ENCODE measurements at places on chromosomes 5 and 9. TPM values are rescaled to one million over a fixed set of nuclear protein-coding genes. Genes with fewer than 3 reads are reported as not detected.

DNA sequence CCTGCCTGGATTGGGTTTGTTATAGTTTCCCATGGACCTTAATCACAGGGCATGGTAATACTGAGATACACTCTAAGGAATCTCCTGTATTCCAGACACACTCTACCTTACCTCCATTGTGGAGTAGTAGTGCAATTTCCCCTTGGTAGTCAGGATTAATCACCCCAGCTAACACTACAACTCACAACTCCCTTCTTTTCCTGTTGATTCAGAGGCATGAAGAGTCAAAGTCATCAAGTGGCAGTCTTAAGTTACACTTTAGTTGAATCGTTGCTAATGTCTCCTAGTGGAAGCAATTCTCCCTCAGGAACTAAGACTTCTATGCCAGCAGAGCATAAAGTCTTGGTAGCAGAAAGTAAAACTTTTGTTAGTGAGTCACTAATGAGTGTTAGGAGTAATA lies 122.7 kb upstream of the APC start:
- H3K36me3 ChIP-seq = no peaks in the 10 kb centered on the region
- no peak overlapping the region for H3K4me3 ChIP-seq
- H3K27me3 ChIP-seq = no peaks in the 10 kb centered on the region
- peaks cover 21% of the 10 kb centered on the region for H3K4me1 ChIP-seq

DNA sequence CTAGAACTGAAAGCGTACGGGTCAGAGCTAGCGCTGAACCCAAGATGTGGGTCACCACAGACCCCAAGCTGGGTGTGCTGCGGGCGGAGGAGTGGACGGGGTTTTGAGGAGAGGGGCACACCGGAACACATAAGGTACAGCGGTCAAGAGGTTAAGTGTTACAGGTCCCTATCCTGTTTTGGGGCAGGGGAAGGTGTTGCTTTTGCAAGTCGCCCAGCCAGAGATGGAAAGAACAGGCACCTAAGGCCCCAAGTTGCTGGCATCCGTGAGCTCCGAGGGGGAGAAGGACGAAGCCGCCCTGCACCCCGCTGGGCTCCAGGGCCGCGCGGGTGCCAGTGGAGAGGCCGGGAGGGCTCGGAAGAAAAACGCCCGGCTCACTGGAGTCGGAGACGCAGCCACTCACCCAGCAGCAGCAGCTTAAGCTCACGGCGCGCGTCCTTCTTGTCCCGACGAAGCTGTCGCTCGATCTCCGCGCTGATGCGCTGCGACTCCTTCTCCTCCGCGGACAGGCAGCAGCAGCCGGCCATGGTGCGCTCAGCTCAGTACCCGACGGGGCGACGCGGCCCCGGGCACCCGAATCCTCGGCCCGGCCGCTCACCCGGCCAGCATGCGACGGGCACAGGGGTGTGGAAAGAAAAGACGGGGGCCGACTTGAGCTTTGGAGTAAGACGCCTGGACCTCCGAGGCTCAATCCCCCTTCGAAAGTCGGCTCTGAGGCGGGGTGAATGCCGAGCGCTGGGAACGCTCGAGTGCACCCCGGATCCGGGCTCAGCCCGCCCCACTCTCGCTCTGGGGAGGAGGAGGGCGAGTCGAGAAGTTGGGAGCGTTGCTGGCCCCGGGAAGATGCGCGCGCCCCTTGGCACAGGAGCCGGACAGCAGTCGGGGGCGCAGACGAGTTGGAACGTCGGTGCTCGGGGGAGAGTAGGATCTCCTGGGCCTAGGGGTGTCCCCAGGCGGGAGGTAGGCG lies 572 bp downstream of the GNA14 start:
- peak overlapping the region; percentile 66 for H3K27ac ChIP-seq
- no peaks in the 10 kb centered on the region for H3K36me3 ChIP-seq
- peaks cover 49% of the 10 kb centered on the region for H3K4me1 ChIP-seq
- DNase-seq = no peak
- no peaks in the 10 kb centered on the region for H3K27me3 ChIP-seq

DNA sequence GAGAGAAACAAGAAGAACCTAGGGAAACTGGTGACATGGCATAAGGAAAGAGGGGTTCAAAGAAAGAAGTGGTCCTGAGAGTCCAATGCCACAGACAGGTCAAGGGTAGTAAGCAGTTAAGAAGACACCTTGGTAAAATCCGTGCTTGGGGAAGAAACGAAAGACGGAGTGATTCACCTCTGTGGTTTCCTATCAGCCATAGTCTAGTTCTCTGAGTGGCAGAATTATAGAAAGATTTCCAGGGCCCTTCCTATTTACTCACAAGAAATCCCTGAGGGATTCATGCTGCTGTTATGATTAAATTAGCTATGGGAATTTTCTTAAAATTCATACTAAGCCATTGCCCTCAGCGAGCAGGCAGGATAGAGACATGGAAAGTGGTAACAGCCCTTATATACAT lies 31.7 kb downstream of the IL33 start:
- H3K36me3 ChIP-seq = peaks cover 6% of the 10 kb centered on the region
- H3K4me3 ChIP-seq = no peak overlapping the region
- no peak overlapping the region for H3K27ac ChIP-seq
- no peak for DNase-seq

DNA sequence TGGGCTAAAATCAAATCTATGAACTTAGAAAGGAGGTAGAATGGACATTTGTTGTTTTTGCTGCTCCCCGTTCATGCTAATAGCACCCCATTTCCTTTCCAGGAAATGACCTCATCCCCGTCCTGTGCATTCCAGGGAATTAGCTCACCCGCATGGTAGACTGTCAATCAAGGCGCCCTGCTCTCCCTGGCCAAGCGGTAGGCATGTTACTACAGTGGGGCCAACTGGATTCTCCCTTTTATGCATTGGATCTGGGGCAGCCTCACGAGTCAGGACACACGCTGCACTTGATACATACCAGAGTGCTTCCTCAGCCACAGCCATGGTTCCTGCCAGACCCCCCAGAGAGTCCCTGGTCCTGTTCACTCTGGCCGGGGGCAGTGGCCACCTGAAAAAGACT lies 111.0 kb upstream of the PTCH1 start:
- H3K27ac ChIP-seq = no peak overlapping the region
- H3K36me3 ChIP-seq = no peaks in the 10 kb centered on the region
- no peak for DNase-seq
- H3K27me3 ChIP-seq = no peaks in the 10 kb centered on the region
- H3K4me1 ChIP-seq = no peaks in the 10 kb centered on the region

GRCh38 chr5:67156976-67157583 lies 39.5 kb downstream of the CD180 start:
- H3K4me1 ChIP-seq = peaks cover 11% of the 10 kb centered on the region
- no peak overlapping the region for H3K27ac ChIP-seq
- DNase-seq = no peak
- H3K36me3 ChIP-seq = peaks cover 89% of the 10 kb centered on the region
- no peak overlapping the region for H3K4me3 ChIP-seq

- H3K27me3 ChIP-seq = no peaks in the 10 kb centered on the region
- H3K27ac ChIP-seq = no peak overlapping the region
- H3K4me3 ChIP-seq = no peak overlapping the region
- peaks cover 16% of the 10 kb centered on the region for H3K4me1 ChIP-seq
- H3K36me3 ChIP-seq = no peaks in the 10 kb centered on the region
- DNase-seq = no peak
These were observed 49.8 kb upstream of the PALM2AKAP2 start for GRCh38 chr9:109730228-109730627.

- H3K27ac ChIP-seq = no peak overlapping the region
- no peaks in the 10 kb centered on the region for H3K36me3 ChIP-seq
- no peak overlapping the region for H3K4me3 ChIP-seq
- no peak for DNase-seq
These were observed 12.6 kb upstream of the ANKH start for GRCh38 chr5:14884062-14884612.

- no peaks in the 10 kb centered on the region for H3K36me3 ChIP-seq
- no peaks in the 10 kb centered on the region for H3K4me1 ChIP-seq
- no peak overlapping the region for H3K27ac ChIP-seq
These were observed 60.1 kb downstream of the KCTD16 start for GRCh38 chr5:144230806-144231205.

- H3K4me1 ChIP-seq = no peaks in the 10 kb centered on the region
- no peaks in the 10 kb centered on the region for H3K36me3 ChIP-seq
- no peaks in the 10 kb centered on the region for H3K27me3 ChIP-seq
- no peak overlapping the region for H3K27ac ChIP-seq
- no peak for DNase-seq
- no peak overlapping the region for H3K4me3 ChIP-seq
These were observed 137.7 kb downstream of the CNTLN start for GRCh38 chr9:17272536-17272935.

DNA sequence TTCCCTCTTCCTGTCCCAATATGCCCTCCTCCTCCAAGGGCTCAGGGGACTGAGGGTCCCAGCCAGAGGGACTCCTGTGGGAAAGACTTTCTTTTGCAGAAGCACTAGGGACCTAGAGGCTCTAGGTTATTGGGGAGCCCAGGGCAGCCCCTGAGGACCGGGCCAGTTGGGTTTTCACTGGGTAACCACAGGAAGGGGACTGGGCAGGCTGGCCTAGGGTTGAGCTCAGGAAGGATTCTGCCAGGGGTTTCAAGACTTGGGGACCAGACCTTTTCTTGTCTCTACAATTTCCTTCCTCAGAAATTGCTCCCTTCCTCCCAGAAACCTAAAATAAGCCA lies 24.4 kb upstream of the HMCN2 start:
- H3K36me3 ChIP-seq = no peaks in the 10 kb centered on the region
- H3K27me3 ChIP-seq = no peaks in the 10 kb centered on the region
- no peak overlapping the region for H3K4me3 ChIP-seq
- peaks cover 2% of the 10 kb centered on the region for H3K4me1 ChIP-seq
- no peak for DNase-seq
- H3K27ac ChIP-seq = peak overlapping the region; percentile 61

DNA sequence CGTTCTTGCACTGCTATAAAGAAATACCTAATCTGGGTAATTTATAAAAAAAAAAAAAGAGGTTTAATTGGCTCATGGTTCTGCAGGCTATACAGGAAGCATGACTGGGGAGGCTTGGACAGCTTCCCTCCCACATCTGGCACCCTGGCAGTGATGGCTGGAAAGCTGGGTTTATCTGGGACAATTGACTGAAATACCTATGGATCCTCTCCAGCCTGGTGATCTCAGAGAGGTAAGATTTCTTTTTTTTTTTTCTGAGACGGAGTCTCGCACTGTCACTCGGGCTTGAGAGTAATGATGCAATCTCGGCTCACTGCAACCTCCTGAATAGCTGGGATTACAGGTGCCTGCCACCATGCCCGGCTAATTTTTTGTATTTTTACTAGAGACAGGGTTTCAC lies 22.7 kb upstream of the UGCG start:
- DNase-seq = no peak
- no peaks in the 10 kb centered on the region for H3K36me3 ChIP-seq
- H3K27ac ChIP-seq = no peak overlapping the region
- no peak overlapping the region for H3K4me3 ChIP-seq
- H3K4me1 ChIP-seq = peaks cover 12% of the 10 kb centered on the region
- no peaks in the 10 kb centered on the region for H3K27me3 ChIP-seq

The INPP5E gene
- total RNA-seq = 7.6 TPM

The OCLN gene
- 35.1 TPM for total RNA-seq

The WWC1 gene
- 25.0 TPM for total RNA-seq

The ACTBL2 gene
- not detected for total RNA-seq

The PCDHB4 gene
- 2.3 TPM for total RNA-seq

The RPS14 gene
- 4,026 TPM for total RNA-seq
